ENCODE measurements at places on chromosomes 4 and X.

GRCh38 chr4:106986486-106986885, 49.6 kb downstream of the DKK2 start:
- DNase-seq, result no peak

- DNase-seq, result peak; percentile 53
These were observed 55.7 kb downstream of the METTL14 start for GRCh38 chr4:118740869-118741268.

DNA sequence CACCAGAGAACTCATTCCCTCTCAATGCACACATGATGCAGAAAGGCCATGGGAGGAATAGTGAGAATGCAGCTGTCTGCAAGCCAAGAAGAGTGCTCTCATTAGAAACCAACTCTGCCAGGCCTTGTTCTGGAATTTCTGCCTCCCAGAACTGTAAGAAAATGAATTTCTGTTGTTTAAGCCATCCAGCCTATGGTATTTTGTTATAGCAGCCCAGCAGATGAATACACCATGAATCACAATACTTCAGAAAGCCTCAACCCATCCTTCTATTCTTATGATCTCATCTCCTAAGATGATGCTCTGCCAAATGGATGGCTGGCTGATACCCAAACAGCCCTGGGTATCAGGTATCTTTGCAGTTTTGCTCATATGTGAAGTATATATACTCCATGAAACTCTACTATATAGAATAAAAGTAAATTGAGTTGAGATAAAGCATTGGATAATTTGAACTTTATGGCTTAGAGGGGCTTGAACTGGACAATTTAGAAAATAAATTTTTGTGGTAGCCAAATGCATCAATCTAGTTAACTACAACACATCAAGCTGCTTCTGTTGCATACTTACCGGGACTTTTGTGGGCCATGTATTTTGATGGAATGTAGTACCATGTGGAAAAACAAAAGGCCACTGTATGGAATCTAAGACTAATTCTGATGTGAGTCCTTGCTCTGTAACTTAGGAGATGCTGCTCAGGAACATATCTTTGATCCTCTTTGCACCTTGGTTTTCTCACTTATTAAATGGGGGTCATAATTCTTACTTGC, 245.9 kb downstream of the HS3ST1 start:
- DNase-seq, result no peak

DNA sequence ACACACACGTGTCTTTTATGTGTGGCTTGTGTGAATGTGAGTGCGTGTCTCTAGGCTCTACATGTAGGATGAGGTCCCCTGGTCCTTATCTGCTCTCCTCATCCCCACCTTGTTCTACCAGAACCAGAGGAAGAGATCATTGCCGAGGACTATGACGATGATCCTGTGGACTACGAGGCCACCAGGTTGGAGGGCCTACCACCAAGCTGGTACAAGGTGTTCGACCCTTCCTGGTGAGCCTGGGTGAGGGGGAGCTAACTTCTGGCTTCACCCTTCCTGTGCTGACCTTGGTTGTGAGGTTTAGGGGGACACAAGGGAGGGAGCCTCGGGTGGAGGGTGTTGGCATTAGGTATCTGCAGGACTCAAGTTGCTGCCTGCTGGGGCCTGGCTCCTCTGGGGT, 3.3 kb downstream of the PQBP1 start:
- no peak for DNase-seq

DNA sequence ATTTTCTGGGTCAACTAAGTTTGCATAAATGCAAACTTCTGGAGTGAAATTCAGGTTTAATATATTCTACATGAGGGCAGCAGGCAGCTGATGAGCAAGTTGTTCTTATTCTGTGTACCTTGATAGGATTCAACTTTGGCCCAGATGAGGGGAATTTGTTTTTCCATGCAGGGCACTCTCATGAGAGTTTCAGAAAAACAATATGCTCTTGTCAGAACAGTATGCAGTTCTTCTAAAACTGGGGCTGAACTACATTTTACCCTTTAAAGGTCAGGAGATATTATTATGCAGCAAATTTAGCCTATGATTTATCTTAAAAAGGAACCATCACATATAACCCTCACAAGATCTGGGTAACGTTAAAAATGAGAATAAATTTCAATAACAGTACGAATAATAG, 19.2 kb downstream of the GPRIN3 start:
- DNase-seq, result no peak
